ENCODE measurements at places on chromosomes 16 and 17. TPM values are rescaled to one million over a fixed set of nuclear protein-coding genes. Genes with fewer than 3 reads are reported as not detected.

OR3A3 gene
- not detected for total RNA-seq

- no peak for DNase-seq
Measured at GRCh38 chr16:51940183-51940582, 606.8 kb downstream of the TOX3 start.

- no peak for DNase-seq
Measured at GRCh38 chr17:2089021-2089422, 34.1 kb downstream of the HIC1 start.

TBX21 gene
- total RNA-seq = 45.5 TPM

DNA sequence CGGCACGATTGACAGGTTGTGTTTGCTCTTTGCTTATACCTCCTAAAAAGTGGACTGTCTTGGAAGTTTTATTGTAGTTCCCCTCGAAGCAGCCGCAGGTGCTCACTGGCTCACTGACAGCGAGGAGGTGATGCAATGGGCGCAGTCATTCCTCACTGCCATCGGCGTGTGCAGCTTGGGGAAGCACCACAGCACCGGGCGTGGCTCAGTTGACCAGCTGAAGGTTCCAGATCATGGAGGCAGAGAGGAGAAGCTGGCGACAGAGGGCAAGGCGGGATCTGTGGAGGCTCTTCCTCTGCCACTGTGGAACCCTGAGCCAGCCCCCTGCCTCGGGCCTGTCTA is 72.1 kb upstream of the TNRC6C start:
- no peak for DNase-seq

DNA sequence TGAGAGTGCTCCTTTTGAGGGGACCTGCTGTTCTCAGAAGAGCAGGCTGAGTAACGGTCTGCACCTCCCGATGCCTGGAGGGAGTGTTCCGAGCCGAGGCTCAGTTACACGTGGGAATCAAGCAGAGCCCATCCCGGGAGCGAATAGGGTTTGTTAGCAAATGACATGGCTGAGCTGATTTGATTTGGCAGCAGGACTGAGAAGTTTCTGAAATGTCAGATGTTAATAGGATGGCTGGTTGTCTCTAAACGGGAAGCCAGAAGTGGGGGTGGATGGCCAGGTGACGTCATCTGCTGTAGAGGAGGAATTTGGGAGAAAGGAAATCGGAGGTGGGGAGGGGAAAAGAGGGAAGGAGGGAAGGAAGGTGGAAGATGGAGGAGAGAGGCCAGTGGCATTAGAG is 128.0 kb downstream of the RAP1GAP2 start:
- no peak for DNase-seq

DNA sequence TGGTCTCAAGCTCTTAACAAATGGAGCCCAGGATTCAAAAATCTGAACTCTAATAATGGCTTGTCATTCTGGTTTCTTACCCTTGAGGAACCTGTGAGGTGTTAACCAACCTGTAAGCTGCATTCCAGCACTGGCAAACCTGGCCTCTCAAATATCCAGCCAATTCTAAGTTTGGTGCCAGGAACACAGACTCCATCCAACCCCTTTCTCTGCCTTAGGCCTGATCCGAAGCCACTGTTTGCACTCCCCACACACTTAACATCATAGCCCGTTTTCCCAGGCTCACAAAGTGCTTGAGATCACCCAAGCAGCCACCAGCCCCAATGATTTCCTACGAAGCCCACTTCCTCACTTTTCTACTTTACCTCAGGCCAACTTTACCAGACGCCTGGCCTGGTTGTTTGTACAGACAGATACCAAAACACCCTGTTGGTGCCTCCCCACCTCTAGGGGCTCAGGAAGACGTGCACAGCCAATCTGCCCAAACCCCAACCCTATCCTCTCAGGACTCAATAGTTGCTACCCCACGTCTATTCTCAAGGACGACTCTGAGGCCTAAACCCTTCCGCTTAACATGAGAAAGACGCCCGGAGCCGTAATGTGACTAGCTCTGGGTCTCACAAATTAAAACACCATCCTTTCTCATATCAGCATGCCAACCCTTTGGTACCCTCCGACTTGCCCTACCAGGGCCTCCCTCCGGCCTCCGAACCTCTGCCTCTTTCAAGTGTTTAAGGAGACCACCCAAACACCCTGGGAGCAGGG is 3.2 kb upstream of the PER1 start:
- DNase-seq = no peak

GRCh38 chr17:64500862-64501765 is 4.3 kb upstream of the POLG2 start:
- no peak for DNase-seq

NOG gene
- total RNA-seq = 1.7 TPM

- DNase-seq = no peak
Measured at GRCh38 chr17:77019893-77020379, 120.8 kb upstream of the SEC14L1 start.

GRCh38 chr17:51699303-51699702 is 439.0 kb downstream of the UTP18 start:
- DNase-seq = no peak

DNA sequence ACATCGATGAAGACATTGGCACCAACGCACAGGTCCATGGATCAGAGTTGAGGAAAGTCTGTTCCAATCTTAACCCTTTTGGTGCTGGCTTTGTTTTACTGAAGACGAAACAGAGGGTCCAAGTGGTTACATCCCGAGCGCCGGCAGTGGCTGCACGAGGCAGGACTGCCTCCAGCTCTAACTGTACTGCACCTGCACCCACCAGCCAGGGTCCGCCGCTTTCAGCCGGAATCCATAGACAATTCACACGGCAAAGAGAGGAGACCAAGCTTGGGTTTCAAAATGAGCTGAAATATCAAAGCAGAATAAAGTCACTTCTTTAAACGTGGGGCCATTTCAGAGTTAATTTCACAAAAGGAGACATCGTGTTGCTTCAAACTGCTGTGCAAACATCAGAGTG is 21.2 kb upstream of the ZC3H18 start:
- no peak for DNase-seq

SNAI3 gene
- total RNA-seq = 10.5 TPM

DNA sequence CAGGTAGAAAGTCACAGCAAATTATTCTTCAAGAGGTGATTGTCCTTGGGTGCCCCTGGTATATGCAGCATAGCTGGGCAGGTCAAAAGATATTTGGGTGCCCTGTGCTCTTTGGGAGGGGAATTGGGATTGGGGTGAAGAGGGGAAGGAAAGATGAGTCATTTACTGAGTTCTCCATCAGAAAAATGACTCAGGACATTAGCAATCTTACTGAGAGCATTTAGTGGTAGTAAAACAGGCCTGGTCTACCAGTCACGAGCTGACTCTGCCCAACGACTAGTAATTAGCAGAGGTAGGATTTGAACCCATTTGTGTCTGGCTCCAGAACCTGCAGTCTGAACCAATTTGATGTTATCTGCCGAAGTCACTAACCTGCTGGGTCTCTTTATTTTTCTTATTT is 6.0 kb upstream of the GRIN2A start:
- no peak for DNase-seq

DNA sequence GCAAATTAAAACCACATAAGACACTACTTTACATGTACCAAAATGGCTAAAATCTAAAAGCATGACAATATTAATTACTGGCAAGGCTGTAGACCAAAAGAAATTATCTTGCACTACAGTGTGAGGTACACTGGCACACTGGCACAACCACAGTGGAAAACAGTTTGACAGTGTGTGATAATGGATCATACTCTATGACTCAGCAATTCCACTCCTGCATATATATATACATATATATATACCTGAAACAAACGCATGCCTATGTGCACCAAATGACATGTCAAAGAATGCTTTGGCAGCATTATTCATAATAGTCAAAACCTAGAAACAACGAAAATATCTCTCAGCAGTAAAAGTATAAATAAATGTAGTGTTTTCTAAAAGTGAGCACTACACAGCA is 4.6 kb upstream of the DYNLRB2 start:
- DNase-seq = peak; percentile 28

- DNase-seq = peak; percentile 60
Measured at GRCh38 chr16:84138824-84139627, 6.0 kb downstream of the HSDL1 start.

DNA sequence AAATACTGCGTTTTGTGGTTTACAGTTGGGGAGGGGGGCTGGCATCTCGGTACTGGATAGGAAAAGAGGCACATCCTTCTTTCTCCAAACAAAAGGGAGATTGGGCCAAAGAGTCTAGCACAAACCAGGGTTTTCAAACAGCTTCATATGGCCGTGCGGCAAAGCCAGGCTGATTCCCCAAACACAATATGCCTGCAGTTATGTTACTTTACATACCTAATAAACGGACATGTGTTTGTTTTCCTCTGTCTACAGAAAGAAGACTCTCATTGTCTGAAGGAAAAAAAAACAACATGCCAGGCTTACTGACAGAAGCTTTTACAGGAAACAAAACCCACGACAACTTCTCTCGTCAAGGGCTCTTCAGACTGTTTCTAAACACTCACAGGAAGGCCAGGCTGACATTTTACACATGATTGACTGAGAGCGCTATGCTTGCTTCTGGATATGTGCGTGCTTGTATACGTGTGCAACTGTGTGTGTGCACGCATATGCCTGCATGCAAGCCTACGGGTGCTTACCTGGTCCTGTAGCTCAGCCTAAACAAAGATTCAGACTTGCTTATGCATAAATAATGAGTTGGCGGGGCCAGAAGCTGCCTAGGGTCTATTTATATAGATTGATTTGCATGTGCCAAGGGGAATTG is 461.0 kb upstream of the C16orf82 start:
- no peak for DNase-seq

GRCh38 chr16:89612415-89613166 is 851 bp upstream of the DPEP1 start:
- no peak for DNase-seq

DNA sequence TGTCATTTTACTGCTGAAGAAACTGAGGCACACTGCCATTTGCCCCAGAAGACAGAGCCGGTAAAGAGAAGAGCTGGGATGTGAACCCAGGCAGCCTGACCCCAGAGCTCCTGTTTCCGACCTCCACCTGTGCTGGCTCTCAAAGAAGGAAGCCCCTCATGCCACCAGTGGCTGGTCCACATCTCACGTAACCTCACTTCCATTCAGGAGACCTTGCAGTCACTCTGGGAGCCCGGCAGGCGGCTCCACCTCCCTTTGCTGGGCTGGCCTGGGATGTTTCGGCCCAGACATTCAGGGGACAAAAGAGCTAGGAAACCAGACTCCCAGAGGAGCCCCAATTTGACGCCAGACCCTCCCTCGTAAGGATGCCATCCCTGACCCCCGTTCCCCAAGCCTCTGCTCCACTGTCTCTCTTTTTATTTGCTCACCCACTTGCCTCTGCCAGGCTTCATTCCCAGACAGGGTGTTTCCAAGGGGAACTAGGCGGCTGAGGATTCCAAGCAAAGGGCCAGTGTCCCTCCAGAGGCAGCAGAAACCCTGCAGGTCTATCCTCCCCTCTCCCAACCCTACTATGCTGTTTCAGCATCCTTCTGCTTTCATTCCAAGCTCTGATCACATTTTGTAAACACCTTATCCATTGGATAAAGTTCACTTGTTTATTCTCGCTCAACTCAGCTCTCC is 2.8 kb downstream of the TAF1C start:
- DNase-seq = no peak

- no peak for DNase-seq
Measured at GRCh38 chr16:88569614-88569984, 604 bp upstream of the ZC3H18 start.

HIGD1B gene
- total RNA-seq = not detected

GRCh38 chr17:3213587-3213986 is 6.1 kb downstream of the OR1A1 start:
- no peak for DNase-seq

DNA sequence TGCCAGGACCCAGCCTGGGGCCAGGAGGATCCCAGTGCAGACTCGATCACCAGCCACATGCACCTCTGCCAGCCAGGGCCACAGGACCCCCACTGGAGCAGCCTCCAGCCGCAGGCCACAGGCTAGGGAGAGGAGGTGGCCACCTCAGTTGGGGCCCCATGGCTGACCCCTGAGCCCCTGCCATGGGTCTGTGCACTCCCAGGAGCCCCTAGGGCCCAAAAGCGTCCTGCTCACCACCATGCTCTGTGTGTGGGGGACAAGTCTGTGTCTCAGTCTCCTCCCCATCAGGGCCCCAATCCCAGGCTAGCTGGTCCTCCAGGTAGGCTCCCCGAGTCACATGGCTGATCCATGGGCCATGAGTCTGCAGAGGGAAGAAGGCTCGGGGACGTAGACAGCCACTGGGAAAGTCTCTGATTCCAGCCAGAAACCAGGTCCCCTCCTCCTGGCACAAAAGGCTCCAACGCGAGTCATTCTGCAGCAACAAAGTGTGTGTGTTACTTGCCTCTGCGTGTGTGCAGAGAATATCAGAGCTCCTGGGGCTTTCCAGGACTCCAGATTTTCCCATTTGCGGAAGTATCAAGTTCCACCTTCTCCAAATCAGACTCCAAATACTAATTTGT is 6.1 kb upstream of the PRSS8 start:
- DNase-seq = no peak
